ENCODE measurements at places on chromosomes 5 and 9.

DNA sequence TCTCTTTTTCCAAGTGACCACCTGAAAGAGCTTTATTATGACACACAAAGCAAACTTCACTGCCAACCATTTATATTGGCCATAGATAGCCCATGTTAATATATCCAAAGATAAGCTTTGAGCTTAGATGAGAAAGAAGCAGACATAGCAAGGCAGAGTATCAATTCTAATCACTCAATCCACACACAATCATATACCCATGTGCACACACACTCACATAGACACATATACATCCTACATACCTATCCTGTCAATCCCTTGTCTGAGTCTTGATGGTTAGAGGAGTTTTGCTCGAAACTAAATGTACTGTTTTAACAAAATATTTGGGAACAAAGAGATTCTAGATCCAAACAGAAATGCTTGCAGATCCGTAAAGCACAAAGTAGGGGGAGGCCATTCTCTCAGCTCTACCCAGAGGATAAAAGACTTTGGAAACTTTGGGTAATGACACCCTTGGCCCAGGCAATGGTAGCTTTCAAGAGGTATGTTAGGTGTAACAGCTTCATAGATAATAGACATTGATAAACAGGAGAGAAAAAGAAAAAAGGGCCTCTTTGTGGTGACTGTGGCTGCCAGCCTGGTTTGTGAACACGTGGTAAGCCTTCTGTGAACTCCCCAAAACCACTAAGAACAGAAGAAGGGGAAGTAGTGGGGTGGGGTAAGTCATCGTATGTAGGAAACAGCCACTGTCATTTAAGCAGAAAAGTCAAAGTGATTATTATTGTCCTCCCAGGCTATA lies 121.6 kb downstream of the TLR4 start:
- no peak for DNase-seq

- no peak for DNase-seq
Observed at GRCh38 chr9:73996844-73997243, 500.3 kb upstream of the RORB start.

- DNase-seq: no peak
Observed at GRCh38 chr5:143148771-143149170, 254.7 kb downstream of the NR3C1 start.

DNA sequence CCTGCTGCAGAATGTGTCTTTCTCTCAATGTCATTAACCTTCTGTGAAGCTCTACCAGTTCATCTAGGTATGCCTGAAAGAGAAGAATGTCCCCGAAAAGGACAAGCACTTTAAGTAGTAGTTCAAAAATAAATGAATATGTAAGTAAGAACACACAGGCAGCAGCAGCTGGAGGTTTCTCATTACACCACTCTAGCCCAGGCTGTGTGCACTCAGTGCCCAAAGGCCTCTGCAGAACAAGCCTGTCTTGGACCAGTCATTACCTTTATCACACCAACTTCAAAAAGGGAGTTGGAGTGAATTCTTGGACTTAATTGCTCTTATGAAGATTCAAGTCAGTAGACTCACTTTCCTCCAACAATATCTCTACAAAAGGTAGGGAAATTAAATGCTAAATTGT lies 268.8 kb downstream of the MLLT3 start:
- no peak for DNase-seq

GRCh38 chr5:79547982-79548381 lies 34.0 kb upstream of the HOMER1 start:
- no peak for DNase-seq

GRCh38 chr5:44987026-44987425 lies 178.3 kb downstream of the MRPS30 start:
- DNase-seq: no peak

DNA sequence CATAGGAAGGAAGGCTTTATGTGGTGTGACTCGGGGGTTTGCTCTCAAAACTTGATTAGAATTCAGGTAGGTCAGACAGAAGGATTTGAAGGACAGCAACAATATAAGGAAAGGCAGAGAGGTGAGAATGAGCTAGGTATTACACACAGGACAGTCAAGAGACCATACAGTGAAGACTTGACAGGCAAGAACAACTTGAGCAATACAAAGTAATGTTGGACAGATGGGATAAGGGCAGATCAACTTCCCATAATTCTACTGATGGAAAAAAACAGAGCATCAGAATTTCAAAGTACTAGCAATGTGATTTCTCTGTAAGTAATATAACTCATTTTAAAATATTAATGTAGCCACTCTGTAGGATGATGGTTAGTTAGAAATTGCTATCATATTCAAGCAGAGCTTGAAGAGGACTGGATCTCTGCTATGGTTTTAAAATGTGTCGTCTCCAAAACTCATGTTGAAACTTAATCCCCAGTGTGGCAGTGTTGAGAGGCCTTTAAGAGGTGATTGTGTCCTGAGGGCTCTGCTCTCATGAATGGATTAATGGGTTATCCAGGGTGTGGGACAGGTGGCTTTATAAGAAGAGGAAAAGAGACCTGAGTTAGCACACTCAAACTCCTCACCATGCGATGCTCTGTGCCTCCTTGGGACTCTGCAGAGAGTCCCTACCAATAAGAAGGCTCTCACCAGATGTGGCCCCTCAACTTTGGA lies 22.4 kb upstream of the HOMER1 start:
- DNase-seq: no peak

GRCh38 chr5:107671742-107672210 lies 1.0 kb upstream of the EFNA5 start:
- no peak for DNase-seq

GRCh38 chr5:145521066-145521465 lies 314.1 kb downstream of the PRELID2 start:
- DNase-seq: no peak

- no peak for DNase-seq
Observed at GRCh38 chr9:116378873-116379272, 225.3 kb downstream of the PAPPA start.

- no peak for DNase-seq
Observed at GRCh38 chr5:168583742-168584482, 4.7 kb upstream of the PANK3 start.

- no peak for DNase-seq
Observed at GRCh38 chr9:89518466-89519365, 20.8 kb upstream of the SEMA4D start.

GRCh38 chr9:92671323-92671722 lies 1.4 kb upstream of the IPPK start:
- no peak for DNase-seq

DNA sequence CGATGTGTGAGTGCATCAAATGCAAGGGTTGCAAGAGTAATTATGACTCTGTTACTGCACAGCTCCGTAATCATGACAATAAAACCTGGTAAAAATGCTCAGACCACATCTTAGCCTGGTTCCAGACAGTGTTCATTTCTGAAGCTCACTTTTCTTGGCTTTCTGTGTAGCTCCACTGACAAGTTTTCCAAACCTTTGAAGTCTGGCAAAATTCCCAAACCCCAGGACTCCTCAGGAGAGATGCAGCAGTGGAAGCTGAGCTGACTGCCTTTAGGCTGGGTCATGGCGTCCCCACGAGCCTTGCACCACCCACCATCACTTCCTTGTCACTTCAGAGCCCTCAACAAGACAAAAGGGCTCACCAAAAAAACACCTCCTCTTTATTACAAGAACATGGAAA lies 131.6 kb upstream of the TAS2R1 start:
- no peak for DNase-seq

- DNase-seq: no peak
Observed at GRCh38 chr5:15592728-15593127, 92.7 kb downstream of the FBXL7 start.

- DNase-seq: no peak
Observed at GRCh38 chr9:96442491-96442890, 7.5 kb upstream of the HABP4 start.

DNA sequence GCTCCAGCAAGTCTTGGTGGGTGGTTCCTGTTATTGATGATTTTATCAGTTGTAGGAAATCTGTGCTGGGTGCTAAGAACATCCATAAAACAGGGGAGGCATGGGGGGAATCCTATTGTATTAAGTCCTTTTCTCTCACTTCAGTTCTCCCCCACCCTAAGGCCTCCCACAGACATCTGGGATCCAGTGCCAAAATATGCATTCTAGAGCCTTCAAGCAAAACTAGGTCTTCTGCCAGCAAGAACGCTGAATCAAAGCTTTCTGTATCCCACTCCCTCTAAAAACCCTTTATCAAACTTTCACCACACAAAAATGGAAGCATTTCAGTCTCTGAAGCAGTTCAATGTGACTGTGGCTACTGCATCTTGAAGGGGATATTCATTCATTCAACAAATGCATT lies 281.9 kb downstream of the GAS1 start:
- no peak for DNase-seq

- DNase-seq: no peak
Observed at GRCh38 chr5:142012186-142012785, 541 bp downstream of the GNPDA1 start.

GRCh38 chr5:111076091-111076490 lies 4.6 kb downstream of the TSLP start:
- DNase-seq: no peak

DNA sequence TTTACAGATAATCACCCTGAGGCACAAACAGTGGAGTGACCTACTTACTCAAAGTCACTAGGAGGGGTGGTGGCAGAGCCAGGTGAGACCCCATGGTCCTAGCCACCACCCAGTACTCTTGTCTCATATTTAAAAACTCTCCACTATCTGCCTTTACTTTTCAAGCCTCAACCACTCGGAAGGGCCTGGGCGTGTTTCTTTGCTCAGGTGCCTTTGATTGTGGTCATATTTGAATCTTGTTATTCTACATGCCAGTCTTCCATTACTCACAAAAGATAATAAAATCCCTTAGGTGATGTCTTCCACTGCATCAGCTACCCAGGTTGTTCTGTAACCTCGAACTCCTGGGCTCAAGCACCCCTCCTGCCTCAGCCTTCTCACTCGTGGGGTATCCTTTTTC lies 20.7 kb upstream of the TRIM36 start:
- DNase-seq: no peak

DNA sequence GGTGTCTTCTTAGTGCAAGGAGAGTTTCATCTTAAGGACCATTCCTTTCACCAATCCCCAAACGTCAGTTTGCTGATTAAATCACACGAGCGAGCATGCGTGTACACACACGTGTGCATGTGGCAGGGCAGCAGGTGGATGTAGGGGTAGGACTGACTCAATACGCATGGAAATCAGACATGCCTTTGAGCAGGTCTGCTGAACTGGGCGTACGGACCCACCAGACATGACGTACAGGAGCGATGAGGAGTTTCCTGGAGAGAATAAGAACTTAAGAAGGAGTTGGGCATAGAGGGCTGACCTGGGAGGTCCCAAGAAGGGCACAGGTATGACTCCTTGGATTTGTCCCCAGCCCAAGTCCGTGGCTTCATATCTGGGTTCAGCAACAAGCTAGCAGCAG lies 170.0 kb downstream of the FGF18 start:
- peak; percentile 53 for DNase-seq

- no peak for DNase-seq
Observed at GRCh38 chr9:94654165-94654894, 15.0 kb upstream of the FBP1 start.

DNA sequence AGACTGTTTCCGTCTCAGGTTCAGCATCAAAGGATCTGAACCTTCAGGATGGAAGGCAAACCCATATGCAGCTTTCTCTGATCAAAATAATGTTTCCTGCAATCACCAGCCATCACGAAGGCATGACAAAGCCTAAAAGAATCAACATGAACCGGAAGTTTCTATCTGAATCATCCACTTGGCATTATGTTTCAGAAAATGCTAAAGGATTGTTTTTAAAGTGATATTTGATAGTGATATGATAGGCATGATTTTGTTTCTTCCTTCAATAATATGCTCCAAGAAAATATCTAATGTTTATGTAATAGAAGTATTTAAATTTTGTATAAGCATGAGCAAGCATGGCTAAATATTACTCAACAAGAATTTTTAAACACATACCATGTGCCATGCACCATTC lies 219.6 kb downstream of the PLK2 start:
- no peak for DNase-seq

DNA sequence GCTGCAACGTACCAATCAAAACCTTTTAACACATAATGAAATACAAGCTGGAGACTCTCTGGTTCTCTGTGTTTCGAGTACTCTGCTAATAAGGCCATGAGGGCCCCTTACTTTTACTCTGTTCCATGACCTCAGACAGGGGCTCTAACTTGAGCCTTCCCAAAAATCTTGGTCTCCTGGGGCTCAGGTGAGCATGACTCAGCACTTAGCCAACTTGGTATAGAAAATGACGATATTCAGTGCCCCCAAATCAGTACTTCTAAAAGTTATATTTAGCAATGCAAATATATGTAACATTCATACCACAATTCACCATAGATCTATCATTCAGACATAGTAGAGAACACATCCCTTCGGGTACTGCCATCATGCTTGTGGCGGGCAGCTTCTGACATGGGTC lies 278.9 kb downstream of the EFNA5 start:
- no peak for DNase-seq

DNA sequence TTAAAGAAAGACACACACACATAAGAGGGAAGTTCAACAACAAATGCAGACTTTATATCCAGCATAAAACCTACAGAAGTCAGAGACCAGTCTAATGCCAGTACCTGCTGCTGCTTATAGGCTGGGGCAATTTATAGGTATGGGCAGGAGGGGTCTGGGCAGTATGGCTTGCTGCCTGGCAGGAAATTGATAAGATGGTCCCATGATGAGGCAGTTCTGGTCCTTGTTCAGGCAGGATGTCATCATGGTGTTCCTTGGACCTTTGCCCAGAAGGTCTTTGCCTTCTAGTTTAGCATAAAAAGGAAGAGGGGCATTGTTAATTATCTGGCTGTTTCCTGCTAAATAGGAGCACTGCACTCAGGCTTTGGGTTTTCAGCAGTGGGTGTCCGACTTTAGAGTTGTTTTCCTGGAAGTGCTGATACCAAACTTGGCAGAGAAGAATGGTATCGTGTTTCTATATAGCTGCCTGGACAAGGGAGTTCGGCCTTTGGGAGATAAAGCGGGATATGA lies 10.4 kb upstream of the PDCD1LG2 start:
- no peak for DNase-seq

DNA sequence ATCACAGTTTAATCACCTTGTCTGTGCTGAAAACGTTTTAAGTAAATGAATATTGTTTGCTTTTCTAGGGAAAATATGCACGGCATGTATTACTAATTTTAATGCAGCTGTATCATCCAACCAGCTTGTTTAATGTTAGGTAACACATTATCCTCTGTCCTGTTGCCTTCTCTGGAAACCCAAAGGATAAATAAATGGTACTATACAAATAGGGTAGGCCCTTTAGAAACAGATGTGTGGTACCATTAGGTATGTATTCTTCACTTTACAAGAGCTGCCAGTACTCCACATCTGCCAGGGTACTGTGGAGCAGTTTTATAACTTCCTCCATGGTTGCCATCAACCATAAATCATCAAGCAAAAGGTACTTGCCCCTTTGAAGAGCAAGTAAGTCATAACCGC lies 42.9 kb downstream of the FAF2 start:
- DNase-seq: no peak

DNA sequence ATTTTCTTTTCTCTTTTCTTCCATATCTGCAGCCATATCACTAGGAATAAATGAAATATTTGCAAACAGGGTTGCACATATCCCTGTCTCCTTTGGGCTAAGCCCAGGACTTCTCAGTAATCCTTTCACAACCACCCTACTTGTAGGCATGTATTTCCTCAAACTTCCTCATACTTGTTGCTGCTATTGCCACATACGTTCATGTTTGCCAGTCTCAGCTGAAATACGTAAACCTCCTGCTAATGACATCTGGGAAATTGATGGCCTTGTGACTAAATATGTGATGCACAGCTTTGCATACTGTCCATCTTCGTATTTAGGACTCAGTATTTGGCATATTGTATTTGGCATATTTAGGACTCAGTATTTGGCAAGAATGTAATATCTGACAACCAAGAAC lies 224.6 kb downstream of the PLK2 start:
- no peak for DNase-seq
